ENCODE measurements at places on chromosomes 16 and 17.

- peak; percentile 100 for DNase-seq
These were observed at the start of gene CRK for GRCh38 chr17:1455797-1456599. Gene CRK, minus strand, starts transcription at chr17:1456232. Its CDS starts 115 bp downstream, at chr17:1456117.

DNA sequence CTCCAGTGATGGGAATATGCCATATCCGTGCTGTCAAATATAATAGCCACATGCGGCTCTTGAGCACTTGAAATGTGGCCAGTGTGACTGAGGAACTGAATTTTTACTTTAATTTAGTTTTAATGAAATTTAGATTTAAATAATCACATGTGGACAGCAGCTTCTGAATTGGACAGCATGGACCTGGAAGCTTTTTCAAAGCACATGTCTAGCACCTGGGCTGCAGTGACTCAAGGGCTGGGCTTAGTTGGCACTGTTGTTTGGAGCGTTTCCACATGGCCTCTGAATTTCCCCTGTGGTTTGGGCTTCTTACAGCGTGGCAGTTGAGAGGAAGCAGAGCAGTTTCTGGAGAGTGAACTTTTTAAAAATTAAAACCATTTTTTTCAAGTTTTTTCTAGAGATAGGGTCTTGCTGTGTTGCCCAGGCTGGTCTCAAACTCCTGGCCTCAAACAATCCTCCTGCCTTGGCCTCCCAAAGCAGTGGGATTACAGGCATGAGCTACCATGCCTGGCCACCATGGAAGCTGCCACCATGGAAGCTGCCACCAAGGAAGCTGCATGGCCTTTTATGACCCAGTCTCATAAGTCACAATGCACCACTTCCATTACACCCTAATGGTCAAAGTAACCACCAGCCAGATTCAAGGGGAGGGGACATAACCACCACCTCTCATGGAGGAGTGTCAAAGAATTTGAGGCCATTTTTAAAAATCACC is 6.7 kb upstream of the TOB1 start:
- DNase-seq: peak; percentile 60

DNA sequence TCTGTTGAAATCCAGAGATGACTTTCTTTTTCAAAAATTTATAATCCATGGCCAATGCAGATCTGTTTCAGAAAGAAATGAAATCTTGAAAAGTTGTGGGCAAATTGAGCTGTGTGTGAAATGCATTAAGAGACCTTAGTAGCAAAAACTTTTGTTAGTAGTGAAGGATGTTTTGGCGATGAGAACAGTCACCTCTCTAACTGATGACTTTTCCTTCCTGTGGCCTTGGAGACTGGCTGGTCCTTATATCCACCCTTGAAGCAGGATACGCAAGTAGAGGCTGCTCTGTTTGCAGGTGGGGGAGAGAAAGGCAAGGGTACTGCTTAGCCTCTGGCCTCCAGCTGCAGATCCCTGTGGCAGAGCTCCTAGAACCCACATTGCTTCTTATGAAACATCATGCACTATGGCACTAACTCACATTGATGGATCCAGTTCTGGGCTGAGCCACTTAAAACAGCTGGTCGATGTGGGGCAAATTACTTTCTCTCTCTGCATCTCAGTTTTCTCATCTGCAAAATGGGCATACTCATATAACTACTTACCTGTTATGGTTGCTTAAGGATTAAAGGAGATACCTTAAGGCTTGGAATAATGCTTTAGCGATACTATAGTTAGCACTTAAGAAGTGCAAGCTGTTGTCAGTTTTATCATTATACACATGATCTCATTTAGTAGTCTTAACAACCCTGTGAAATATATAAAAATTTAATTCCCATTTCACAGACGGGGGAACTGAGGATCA is 89.3 kb downstream of the SDR42E1 start:
- DNase-seq: no peak

DNA sequence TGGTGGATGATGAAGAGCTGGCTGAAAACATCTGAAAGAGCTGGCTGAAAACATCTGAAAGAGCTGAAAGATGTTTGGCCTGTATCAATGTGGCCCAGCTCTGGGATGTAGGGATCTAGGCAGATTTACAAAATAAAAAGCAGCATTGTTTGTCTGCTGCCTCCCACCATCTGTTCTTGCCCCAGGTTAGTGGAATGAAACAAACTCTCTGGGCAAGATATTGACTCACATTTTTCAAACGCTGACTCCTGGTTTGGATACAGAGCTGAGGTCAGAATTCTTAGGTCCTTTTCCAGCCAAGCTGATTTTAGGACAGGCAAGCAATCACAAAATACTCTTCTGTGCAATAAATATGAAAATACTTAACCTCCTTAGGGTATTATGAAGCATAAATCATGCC is 139.0 kb downstream of the STX8 start:
- no peak for DNase-seq

DNA sequence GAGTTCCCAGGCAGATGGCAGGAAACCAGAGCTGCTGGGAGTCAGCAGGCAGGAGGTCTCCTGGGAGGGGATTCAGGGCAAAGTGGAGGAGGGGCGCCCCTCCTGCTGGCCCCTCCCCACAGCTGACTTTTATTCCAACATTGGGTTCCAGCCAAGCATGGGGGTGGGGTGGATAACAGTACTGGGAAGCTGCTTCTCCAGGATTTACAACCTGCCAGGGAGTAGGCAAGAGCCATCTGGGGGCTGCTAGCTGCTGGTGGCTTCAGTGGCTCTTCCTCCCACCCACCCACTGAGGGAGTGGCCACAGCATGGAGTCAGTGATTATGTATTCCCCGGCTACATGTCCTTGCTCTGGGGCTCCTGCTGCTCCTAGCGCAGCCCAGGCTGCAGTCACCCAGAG is 36.8 kb downstream of the TMEM132E start:
- DNase-seq: no peak

- DNase-seq: no peak
These were observed 498 bp downstream of the PIMREG start for GRCh38 chr17:6444571-6445335.

DNA sequence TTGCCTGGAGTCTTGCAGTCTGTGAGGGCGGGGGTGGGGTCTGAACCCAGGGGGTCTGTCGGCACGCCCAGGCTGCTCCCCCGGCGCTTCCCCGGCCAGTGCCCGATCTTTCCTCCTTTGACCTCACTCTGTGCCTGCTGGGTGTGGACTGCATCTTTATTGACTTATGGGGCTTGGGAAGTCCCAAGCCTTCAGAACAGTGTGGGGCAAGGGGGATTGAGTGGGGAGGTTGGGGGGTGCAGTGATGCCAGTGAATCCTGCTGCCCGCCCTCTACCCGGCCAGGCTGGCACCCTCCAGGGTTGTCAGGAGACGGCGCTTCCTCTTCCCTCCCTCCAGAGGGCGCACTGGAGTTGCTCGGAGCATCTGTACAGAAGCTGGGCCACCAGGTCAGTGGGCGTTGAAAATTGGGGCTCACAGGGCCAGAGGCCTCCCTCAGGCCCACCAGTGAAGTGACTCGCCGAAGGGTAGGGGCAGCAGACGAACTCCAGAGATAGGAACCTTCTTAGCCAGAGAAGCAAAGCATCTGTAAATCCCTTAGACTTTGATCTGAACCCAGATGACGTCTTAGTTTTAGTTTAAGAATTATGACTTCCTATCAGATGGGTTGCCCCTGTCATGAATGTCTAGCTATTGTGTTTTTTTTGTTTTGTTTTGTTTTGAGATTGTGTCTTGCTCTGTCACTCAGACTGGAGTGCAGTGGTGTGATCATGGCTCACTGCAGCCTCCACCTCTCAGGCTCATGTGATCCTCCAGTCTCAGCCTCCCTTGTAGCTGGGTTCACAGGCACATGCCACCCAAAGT is 184.8 kb upstream of the CIBAR2 start:
- peak; percentile 87 for DNase-seq

DNA sequence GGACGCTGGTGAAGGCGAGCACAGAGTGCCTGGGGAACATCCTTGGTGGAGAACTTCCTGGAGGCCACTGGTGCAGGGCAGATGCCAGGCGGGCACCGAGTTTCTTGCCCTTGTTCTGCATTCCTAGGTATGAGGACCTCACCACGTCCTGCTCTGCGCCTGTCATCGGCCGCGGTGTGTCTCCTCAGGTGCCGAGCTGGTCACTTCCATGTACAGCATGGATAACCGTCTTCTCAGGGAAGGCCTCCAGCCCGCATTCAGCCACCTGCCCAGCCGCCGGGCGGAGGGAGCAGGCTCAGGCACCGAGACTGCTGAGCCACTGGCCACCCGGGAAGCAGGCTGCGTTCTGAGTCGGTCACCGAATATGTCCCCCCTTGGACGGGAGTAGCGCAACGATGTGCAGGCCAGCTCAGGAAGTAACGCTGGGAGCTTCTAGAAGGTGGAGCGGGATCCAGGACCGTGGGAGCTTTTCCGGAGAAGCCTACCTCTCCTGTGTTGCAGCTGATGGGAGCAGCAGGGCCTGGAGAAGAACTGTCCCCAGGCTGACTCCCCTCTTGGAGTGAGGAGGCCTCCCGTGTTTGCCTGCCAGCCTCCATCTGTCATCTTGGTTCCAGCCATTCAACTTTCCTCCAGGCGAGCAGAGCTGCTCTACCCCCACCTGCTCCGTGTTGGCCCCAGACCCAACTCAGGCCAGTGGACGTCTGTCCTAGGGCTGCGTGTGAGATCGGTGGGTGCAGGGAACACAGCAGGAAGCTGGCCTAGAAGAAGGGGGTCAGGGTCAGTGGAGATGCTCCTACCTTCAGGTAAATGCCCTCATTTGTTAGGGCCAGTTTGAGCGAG is 2.1 kb upstream of the BAIAP2 start:
- DNase-seq: no peak

GRCh38 chr16:337975-338575 is 14.4 kb downstream of the AXIN1 start:
- DNase-seq: peak; percentile 80

DNA sequence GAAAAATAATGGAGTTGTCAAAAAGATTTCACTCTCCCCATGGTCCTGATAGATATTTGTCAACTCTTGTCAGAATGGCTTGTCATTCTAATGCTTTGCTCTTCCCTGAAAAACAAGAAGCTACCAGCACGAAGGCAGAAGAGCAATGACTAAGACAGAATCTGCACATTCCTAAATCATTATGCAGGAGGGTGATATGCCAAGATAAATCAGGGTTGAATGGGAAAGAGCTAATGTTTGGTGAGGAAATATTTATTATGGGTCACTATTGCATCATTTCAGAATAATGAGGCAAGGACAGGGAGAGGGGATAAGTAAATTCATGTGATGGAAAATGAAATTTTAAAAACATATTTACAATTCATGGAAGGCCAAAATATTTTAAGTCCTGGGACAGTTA is 297.5 kb upstream of the XYLT1 start:
- no peak for DNase-seq

DNA sequence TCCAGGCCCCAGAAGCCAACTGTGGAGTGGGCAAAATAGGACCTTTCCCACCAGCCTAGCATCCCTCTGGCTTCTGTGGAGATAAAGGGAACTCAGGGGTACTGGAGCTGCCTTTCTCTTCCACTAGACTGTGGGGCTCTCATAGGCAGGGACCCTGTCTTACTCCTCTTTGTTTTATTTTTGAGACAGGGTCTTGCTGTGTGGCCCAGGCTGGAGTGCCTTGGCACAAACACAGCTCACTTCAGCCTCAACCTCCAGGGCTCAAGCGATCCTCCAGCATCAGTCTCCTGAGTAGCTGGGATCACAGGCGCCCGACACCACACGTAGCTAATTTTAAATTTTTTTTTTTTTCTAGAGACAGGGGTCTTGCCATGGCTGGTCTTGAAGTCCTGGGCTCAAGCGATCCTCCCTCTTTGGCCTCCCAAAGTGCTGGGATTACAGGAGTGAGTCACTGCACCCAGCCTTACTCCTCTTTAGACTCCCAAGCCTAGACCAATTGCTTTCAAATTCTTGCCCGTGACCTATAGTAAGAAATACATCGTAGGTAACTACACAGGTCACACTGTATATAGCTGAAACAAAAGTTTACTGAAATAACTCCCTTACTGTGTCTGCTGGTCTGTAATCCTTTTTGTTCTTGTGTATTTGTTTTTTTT is 2.6 kb downstream of the RAI1 start:
- DNase-seq: no peak

- DNase-seq: peak; percentile 30
These were observed 1.1 kb upstream of the GNA13 start for GRCh38 chr17:65057531-65058090.

GRCh38 chr16:84093879-84094270 is 22.9 kb downstream of the MBTPS1 start:
- DNase-seq: no peak

DNA sequence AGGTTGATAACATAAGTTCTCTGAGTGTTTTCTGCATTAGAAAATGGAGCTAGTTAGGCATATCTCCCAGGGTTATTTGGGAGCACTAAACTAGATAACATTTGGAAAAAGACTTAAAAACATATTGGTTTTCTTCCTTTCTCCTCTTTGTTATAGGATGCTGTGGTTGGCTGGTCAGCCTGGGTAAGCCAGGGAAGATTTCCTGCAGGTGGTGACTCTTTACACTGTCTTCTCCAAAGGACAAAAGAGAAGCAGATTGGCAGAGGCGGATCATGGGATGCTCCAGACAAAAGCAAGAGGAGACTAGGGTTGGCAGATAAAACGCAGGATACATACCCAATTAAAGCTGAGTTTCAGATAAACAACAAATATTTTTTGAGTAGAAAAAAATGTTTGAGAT is 6.2 kb upstream of the CRYBA1 start:
- no peak for DNase-seq

DNA sequence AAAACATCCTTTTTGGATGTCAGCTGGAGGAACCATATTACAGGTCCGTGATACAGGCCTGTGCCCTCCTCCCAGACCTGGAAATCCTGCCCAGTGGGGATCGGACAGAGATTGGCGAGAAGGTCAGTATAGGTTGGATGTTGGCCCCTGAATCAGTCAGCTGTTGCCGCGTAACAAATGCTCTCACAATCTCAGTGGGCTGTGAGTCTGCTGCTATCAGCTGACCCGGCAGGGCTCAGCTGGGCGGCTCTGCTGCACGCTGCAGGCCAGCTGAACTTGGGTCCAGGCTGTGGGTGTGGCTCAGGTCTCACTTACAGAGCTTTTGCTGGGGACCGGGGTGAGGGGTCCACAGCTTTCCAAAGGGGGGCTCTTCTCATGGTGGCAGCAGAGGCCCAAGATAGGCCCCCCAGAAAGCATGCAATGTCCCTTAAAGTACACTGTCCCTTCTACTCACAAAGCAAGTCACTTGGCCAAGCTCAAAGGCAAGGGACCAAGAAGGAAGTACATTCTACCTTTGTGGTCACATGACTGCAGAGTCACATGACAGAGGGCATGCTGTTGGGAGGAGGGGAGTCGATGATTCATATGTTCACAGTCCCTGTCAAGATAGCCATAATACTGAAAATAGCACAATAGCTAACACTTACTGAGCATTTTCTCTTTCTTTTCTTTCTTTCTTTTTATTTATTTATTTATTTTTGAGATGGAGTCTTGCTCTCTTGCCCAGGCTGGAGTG is 134.2 kb downstream of the ABCC1 start:
- peak; percentile 15 for DNase-seq

- DNase-seq: no peak
These were observed 9.5 kb downstream of the FUS start for GRCh38 chr16:31189412-31189778.

- no peak for DNase-seq
These were observed 50.2 kb downstream of the SMG6 start for GRCh38 chr17:2253362-2253761.

GRCh38 chr16:12111223-12111622 is 134.7 kb downstream of the SNX29 start:
- DNase-seq: peak; percentile 67

All from suppressor macrophage (primary cell).